Stimulated activated CD8-positive, alpha-beta memory T cell treated with anti-CD3 and anti-CD28 coated beads, Interleukin-12 subunit alpha, Interleukin-12 subunit beta, amount 100 ng/mL, for 1 hour (primary cell): ENCODE measurements at places on chromosomes 3 and 15.

DNA sequence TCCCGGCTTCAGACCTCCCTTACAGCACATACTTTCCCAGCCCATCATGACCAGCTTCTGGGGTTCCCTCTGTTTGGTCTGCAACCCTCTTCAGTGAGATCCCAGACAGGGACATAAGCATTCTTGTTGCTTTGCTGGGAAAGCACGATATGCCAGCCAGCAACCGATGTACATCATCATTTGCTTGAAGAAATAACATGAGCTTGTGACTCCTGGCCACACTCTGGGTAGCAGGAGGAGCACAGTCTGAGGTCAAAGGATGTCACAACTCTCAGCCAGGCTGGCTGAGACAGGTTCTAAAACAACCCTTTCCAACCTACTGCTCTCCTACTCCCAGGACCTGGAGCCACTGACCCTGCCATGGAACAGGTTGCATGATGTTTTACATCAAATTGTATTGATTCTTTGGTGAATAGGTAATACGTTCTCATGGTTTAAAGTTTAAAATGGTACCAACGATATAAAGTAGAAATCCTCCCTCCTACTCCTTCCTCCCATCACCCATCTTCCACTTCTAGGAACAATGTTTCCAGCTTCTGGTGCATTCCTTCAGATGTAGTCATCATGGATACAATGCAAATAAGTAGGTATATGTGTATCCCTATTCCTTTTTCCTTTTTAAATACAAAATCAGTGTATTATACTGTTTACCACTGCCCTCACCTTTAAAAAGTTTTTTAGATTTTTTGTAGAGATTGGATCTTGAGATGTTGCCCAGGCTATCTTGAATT, 190.3 kb downstream of the OPA1 start:
- no peak for DNase-seq

DNA sequence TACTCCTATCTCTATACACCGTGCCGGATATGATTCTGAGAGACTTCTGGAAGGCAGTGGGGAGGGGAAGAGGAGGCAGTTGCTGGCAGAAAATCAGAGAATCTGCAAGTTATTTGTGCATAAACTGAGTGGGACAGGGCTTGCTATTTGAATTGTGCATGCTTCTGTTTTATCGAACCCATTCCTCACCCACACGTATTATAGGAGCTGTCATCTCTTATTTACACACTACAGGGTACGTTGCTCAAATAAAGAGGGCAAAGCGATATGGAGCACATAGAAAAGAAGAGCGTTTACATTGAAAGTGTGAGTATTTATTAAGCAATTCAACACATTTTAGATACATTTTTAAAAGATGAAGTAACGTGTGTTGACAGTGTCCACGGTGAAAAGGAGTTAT, 191.6 kb downstream of the CPNE4 start:
- DNase-seq = no peak

- no peak for DNase-seq
These were observed 1.5 kb upstream of the FBXL22 start for GRCh38 chr15:63595688-63596087.

DNA sequence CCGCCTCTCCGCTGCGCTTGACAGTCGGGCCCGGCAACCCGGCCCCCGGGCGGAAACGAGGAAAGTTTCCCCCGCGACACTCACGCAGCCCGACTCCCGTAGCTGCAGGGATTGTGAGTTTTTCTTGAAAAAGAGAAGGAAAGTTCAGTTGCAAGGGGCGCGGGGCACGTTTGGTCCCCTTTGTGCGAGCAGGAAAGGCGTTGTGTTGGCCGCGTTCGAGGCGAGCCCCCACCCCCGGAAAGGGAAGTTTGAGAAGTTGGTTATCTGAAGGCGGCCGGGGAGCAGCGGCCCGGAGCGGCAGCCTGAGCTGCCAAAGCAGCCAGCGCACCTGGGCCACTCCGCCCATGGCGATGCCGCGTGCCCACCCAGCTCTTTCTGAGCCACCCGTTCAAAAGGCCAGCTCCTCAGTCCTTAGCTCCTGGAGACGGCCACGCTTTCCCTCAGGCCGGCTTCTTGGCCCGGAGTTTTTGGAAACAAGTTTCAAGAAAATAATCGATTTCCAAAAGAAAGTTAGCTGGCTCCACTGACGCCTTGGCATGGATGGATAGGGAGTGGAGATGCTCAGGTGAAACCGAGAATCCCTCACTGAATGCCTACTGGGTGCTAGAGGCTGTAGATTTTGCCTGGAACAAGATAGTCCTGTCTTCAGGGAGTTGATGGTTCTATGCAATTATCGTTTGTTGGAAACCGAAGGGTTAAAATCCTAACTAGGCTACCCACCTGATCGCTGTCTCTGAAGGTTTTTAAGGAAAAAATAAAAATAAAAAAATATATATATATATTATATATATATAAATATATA, 832 bp downstream of the TGFBR2 start:
- DNase-seq = peak; percentile 47

DNA sequence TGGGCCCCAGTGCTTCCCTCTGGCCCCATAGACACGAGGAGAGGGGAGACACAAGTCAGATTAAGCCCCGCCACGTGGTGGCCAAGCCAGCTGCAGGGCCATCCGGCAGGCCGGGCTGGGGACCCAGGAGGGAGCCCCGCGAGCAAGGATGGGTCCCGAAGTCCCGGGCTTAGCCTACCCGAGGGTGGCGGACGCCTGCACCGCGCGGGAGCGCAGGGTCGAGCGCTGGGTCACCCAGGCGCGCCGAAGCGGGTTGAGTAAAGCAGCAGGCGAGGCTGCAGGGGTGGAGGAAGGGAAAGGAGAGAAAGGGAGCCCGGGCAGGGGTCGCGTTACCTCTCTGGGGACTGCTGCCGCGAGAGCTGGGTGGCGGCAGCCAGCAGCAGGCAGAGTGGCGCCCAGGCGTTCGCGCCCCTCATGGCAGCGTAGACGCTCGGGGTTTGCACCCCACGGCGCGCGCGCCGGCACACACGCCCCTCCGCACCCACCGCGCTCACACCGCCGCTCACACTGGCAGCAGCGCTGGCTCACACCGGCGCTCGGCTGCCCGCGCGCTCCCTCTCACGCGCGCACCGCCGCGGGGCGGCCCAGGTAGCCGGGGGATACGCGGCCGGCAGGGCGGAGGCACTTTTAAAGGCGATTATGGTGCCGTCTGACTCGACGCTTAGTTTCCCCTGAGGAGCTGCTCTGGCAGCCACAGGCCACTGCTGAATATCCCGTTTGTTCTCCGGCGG, at the start of gene PCOLCE2:
TSS of gene PCOLCE2 (minus strand) at position 603 of the 731 bp plus-strand sequence. CDS start at position 416, 187 bp downstream.
- DNase-seq = no peak

GRCh38 chr3:117887031-117887430, 1147.6 kb downstream of the IGSF11 start:
- DNase-seq = no peak

- DNase-seq = no peak
These were observed 361.4 kb upstream of the ICE2 start for GRCh38 chr15:60840306-60840702.

GRCh38 chr15:39690881-39691634, 91.6 kb downstream of the FSIP1 start:
- no peak for DNase-seq

DNA sequence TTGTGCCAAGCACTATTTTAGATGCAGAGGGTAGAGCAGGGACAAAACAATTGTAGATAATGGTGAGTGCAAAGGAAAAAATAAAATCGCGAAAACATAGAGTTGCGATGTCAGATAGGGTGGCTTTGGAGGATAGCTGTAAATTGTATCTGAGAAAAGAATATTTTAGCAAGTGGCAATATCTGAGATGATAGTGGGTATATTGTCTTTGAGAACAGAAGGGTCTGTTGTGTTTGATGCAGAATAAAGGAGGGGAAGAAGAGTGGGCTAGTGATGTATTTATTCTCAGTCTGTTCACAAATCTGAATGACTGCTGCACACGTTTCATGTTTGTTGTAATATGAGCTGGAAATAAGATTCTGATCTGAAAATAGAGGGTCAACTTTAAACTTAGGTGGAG, 396.8 kb downstream of the CADM2 start:
- DNase-seq = no peak

DNA sequence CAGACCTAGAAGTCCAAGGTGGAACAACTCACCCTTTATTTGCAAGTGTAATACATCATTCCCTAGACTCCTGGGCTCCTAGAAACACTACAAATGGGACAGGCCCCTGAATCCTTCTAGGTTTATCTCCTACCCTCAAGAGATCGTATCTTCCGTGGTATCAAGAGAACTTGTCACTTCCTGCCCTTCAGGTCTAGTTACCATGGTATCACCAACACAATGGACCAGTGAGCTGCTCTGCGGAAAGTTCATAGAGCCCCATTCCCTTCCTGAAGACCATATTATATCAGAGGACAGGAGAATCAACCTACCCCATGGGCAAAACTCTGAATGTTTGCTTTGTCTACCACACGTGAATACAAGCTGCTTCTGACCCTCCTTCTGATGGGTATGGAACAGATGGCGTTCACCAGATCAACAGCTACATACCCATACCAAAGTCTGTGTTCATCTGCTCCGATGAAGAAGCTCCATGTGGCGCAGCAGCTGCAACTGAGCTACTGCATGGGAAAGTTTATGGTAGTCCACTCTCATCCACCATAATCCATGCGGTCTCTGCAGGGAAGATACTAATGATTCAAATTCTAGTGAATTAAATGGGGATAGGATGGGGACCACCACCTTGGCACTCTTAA, 84.6 kb upstream of the KLF13 start:
- no peak for DNase-seq

GRCh38 chr3:183185696-183186095, 23.2 kb upstream of the LAMP3 start:
- no peak for DNase-seq

DNA sequence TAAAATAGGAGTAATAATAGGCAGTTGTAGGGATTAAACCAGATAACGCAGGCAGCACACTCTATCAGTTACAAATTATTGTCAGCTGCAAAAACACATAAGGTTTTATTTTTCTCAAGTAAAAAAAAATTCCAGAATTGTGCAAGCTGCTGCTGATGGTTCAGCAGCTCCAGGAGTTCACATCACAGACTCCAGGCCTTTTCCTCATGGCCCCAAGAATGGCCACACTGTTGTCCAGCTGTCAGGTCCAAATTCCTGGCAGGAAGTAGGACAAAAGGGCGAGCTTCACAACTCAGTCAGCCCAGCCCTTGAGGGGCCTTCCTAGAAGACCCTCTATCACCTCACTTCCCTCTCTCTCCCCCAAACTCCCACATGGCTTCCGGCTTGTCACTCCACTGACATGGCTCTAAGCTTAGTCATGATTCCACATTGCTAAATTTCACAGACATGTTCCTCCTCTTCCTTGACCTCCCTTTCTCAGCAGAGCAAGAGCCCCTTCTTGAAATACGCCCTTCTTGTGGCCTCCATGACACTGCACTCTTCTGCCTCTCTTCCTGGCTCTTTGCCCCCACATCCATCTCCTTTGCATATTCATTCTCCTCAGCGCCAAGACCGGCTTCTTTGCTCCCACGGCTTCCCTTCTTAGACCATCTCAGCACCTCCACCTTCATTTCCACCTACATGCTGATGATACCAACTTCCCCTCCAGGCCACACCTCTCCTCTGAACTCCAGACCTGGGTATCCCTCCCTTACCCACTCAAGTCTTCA, 27.4 kb upstream of the FAM174B start:
- DNase-seq = no peak

GRCh38 chr15:51629612-51630011, 7.0 kb upstream of the DMXL2 start:
- DNase-seq = no peak

GRCh38 chr3:18099611-18100010, 325.5 kb downstream of the SATB1 start:
- DNase-seq = no peak

GRCh38 chr3:42855547-42856380, 19.9 kb downstream of the CYP8B1 start:
- no peak for DNase-seq

GRCh38 chr15:56608140-56608778, 125.0 kb downstream of the ZNF280D start:
- DNase-seq = no peak

- no peak for DNase-seq
These were observed 69.6 kb upstream of the THBS1 start for GRCh38 chr15:39511000-39511915.

DNA sequence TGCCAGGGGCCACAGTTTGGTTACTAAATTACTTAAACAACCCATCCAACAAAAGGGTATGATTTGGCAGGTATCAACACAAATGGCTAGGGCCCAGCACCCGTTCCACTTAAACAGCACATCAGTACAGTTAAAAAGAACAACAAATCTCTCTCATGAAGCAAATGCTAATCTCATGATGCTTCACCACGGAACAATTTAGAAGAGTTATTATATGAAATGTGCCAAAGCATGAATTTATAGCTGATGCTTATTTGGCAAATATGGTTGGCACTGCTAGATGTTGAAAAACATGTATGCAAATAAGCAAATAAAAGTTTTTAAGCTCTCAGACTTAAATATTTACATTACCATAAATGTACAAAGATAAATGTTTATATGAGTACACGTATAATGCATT, 2.3 kb downstream of the PEAK1 start:
- no peak for DNase-seq

DNA sequence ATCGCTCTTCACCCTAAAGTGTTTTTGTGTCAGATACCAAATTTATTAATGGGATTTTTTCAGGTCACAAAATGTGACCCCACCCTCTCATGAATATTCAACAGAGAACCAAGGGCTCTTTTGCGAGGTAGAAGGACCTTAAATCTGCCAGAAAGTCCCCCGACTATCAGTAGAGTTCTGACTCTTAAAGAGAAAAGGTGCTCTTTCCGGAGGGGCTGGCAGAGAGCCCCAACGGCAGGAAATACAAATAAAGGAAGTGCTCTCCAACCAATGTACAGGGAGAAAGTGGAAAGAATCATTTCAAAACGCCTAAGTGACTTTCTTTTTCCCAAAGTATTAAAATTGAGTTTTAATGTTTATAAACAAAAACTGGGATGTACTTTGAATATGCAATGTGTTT, 517.2 kb downstream of the FOXP1 start:
- no peak for DNase-seq

- no peak for DNase-seq
These were observed 48.1 kb upstream of the SMAD3 start for GRCh38 chr15:67017311-67017710.

GRCh38 chr3:33111581-33111980, 2.2 kb upstream of the CRTAP start:
- no peak for DNase-seq
